Lung (tissue), 17 donors: ENCODE measurements at places on chromosomes 16 and 17.

GRCh38 chr16:22671301-22672076, 142.5 kb upstream of the HS3ST2 start:
- H3K27ac ChIP-seq, result no peak overlapping the region
- DNase-seq, result no peak
- H3K36me3 ChIP-seq, result no peaks in the 10 kb centered on the region
- no peak overlapping the region for H3K4me3 ChIP-seq
- H3K27me3 ChIP-seq, result no peaks in the 10 kb centered on the region
- H3K4me1 ChIP-seq, result no peaks in the 10 kb centered on the region

DNA sequence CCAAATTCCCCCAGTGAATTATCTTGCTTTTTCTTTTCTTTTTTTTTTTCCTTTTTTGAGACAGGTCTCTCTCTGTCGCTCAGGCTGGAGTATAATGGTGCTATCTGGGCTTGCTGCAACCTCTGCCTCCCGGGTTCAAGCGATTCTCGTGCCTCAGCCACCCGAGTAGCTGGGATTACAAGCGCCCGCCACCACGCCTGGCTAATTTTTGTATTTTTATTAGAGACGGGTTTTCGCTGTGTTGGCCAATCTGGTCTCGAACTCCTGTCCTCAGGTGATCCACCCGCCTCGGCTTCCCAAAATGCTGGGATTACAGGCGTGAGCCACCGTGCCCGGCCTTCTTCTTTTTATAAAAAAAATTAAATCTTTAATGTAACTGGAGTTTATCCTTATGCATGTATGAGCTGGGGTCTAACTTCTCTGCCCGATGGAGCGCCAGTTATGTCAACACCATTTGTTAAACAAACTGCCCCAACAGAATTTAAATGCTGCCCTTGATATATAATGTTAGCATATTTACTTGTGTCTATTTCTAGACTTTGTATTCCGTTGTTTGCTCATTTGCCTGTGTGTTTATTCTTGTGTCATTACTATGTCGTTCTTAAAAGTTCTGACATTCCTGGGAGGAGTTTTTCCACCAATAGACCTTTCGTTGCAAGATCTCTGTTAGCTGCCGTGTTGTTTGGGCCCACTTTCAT, 535 bp upstream of the AURKB start:
- no peaks in the 10 kb centered on the region for H3K27me3 ChIP-seq
- H3K4me1 ChIP-seq, result peaks cover 7% of the 10 kb centered on the region
- no peak for DNase-seq
- no peaks in the 10 kb centered on the region for H3K36me3 ChIP-seq
- H3K27ac ChIP-seq, result peak overlapping the region; percentile 61

DNA sequence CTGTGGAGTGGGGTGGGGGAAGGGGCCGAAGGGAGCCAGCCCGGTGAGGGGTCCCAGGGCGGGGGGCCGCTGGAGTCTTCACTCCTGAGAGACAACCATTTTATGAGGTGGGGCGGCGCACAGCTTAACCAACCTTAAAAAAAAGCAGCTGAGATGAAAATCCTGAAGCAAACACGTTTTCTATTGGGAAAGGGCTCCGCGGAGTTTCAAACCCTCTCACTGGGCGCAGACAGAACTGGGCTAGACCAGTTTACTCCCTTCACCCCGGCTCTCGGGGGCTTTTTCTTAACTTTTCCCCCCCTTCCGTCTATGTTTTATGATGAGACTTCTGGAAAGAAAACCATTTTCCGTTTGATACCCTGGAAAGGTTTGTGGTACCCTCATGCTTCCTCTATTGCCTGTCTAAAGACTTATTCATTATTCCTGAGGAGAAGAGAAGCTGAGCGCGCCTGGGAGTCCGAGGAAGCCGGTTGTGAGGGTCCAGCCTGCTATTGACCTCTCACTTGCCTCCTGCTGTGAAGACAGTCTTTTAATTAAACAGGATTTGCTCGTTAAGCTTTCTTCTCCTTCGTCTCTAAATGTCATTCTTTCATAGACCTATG, 482 bp upstream of the SSH2 start:
- peak overlapping the region; percentile 78 for H3K4me3 ChIP-seq
- peak overlapping the region; percentile 7 for H3K27ac ChIP-seq
- DNase-seq, result no peak
- no peaks in the 10 kb centered on the region for H3K36me3 ChIP-seq

GRCh38 chr17:68580236-68580770, 20.9 kb downstream of the FAM20A start:
- H3K27me3 ChIP-seq, result no peaks in the 10 kb centered on the region
- H3K36me3 ChIP-seq, result no peaks in the 10 kb centered on the region
- peak; percentile 96 for DNase-seq
- peaks cover 26% of the 10 kb centered on the region for H3K4me1 ChIP-seq
- no peak overlapping the region for H3K27ac ChIP-seq

GRCh38 chr17:58311429-58311894, 17.1 kb downstream of the TSPOAP1 start:
- no peaks in the 10 kb centered on the region for H3K27me3 ChIP-seq
- no peak overlapping the region for H3K27ac ChIP-seq
- H3K36me3 ChIP-seq, result no peaks in the 10 kb centered on the region
- no peak for DNase-seq
- no peak overlapping the region for H3K4me3 ChIP-seq
- no peaks in the 10 kb centered on the region for H3K4me1 ChIP-seq

DNA sequence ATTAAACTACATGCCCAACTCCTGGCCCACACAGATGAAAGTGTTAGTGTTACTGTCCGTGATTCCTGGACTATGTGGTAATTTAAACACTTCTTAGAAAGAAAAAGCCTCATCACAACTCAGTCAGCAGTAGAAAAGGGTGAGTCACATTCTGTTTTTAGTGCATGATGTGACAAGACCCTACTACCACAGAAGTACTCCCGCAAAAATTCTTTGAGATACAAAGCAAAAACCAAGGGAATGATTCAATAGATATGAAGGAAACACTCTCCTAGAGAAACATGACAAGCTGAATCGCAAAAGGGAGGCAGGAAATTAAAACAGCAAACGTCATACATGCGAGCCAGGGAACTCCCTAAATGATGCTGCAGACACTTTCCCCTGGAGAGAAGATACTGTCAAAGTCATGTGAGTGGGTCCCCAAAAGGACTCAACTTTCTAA, 14.4 kb downstream of the SNN start:
- no peak for DNase-seq
- peaks cover 54% of the 10 kb centered on the region for H3K36me3 ChIP-seq
- no peaks in the 10 kb centered on the region for H3K27me3 ChIP-seq
- H3K27ac ChIP-seq, result peak overlapping the region; percentile 21
- no peak overlapping the region for H3K4me3 ChIP-seq
- H3K4me1 ChIP-seq, result peaks cover 8% of the 10 kb centered on the region

DNA sequence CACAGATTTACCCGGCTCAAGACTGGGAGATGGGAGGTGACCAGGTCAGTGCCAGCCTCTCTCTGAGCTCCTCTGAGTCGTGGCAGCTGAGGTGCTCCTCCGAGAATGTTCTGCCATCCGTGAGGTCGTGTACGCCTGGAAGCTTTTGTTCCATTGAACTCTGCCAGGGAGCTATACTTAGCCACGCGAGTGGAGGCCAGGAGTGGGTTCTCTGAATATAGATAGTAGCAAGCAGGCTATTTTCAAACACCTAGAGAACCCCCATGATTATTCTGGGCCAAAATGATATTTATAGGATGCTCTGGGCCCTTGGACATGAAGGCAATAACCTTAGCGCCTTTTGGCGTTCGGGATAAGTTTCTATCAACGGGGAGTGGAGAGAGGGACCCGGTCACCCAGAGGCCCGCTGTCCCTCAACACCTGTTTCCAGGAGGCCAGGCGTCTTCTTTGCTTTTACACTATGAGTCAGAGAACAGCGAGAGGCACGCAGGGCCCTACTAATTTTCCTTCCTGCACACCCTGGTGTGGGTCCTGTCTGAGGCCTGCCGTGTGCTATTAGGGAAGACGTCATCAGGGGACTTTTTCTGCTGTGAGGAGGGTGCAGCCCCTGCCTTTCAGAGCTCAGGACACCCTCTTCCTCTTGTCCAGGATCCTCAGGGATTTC, 11.0 kb upstream of the MVD start:
- peaks cover 2% of the 10 kb centered on the region for H3K4me1 ChIP-seq
- H3K4me3 ChIP-seq, result no peak overlapping the region
- peaks cover 6% of the 10 kb centered on the region for H3K36me3 ChIP-seq
- no peak for DNase-seq

GRCh38 chr17:72119873-72120641, 763 bp upstream of the SOX9 start:
- H3K27ac ChIP-seq, result peak overlapping the region; percentile 54
- no peak overlapping the region for H3K4me3 ChIP-seq
- H3K27me3 ChIP-seq, result peaks cover 37% of the 10 kb centered on the region
- H3K4me1 ChIP-seq, result peaks cover 10% of the 10 kb centered on the region
- peak; percentile 51 for DNase-seq

DNA sequence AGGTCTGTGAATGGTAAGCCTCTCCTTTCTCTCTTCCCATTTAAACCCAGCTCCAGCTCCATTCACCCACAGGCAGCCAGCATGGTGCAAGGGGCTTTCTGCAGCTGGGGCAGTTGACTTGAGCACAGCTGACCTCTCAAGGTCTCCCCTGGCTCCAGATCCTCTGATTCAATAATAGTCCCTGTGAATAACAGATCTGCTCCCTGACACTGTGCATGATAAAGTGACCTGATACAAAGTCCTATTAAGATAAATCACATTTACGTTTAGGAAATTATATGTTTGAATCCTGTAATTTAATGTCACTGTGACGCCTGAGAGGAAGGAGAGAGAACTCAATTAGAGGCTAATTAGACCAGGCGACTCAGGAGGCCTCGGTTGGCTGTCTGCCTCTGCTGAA, 540.4 kb upstream of the CDH11 start:
- H3K27ac ChIP-seq, result no peak overlapping the region
- H3K36me3 ChIP-seq, result no peaks in the 10 kb centered on the region
- H3K4me3 ChIP-seq, result no peak overlapping the region
- peaks cover 31% of the 10 kb centered on the region for H3K4me1 ChIP-seq
- H3K27me3 ChIP-seq, result no peaks in the 10 kb centered on the region
- no peak for DNase-seq

- H3K4me3 ChIP-seq, result no peak overlapping the region
- DNase-seq, result no peak
- no peak overlapping the region for H3K27ac ChIP-seq
- H3K4me1 ChIP-seq, result no peaks in the 10 kb centered on the region
- H3K36me3 ChIP-seq, result no peaks in the 10 kb centered on the region
Observed at GRCh38 chr16:4911970-4912386, 25.0 kb downstream of the PPL start.

GRCh38 chr17:600576-601243, 113.9 kb downstream of the VPS53 start:
- H3K4me1 ChIP-seq, result peaks cover 11% of the 10 kb centered on the region
- H3K36me3 ChIP-seq, result no peaks in the 10 kb centered on the region
- no peaks in the 10 kb centered on the region for H3K27me3 ChIP-seq
- no peak overlapping the region for H3K4me3 ChIP-seq
- DNase-seq, result no peak
